Left colon (tissue), 2 donors: ENCODE measurements at places on chromosomes 1 and 21. TPM values are rescaled to one million over a fixed set of nuclear protein-coding genes. Genes with fewer than 3 reads are reported as not detected.
A peak's percentile ranks its signal among the peaks of the same experiment; 100 is the strongest.

Gene PRAMEF14
- not detected for total RNA-seq

DNA sequence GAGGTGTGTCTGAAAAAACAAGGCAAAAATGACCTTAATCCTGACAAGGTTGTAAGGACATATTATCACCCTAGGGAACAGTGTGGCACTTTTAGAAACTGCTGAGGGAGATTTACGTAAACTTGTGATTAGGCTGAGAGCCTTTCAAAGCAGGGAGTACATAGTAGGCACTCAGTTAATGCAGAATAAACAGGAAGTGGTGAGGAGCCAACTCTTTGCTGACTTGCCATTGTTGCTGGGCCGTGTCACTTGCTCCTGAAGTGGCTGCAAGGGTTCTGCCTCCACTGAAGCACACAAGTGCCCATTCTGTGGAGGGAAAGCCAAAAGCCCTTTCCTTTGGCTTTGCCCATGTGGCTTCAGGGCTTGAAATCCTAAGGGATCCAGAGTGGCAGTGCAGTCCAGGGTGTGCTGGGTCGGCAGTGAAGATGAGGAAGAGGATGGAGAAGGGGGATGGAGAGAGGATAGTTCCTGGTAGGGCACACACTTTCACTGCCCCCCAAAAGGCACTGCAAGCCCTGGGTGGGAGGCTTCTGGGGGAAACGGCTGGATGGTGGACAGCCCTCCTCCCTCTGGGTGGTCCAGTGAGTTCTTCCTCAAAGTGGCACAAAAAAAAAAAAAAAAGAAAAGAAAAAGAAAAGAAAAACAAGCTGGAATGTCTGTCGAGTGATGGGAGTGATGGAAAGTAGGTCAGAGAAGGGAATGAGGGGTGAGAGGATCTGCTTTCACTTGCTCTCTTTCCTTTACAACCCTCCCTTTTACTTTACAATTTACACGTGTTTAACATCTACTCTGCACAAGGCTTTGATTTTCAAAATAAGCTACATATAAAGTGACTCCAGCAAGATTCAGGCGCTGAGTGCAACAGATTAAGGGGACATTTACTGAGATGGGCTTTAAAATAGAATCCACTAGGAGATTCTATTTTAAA is 13.7 kb upstream of the RHEX start:
- no peak for DNase-seq

GRCh38 chr21:20527731-20528460 is 470.3 kb upstream of the NCAM2 start:
- no peak for DNase-seq

DNA sequence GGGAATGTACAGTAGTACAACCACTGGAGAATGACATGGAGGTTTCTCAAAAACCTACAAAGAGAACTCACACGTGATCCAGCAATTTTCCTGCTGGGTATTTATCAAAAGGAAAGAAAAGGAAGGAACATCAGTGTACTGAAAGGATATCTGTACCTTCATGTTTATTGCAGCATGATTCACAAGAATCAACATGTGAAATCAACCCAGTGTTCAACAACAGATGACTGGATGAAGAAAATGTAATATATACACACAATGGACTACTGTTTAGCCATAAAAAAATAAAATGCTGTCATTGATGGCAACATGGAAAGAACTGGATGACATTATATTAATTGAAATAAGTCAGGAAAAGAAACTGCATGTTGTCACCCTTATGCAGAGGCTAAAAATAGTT is 19.0 kb upstream of the CYP4A11 start:
- DNase-seq: no peak

GRCh38 chr1:245870698-245871097 is 636.4 kb downstream of the SMYD3 start:
- DNase-seq: no peak

- DNase-seq: no peak
Measured at GRCh38 chr1:179810367-179810715, 67.2 kb downstream of the FAM163A start.

DNA sequence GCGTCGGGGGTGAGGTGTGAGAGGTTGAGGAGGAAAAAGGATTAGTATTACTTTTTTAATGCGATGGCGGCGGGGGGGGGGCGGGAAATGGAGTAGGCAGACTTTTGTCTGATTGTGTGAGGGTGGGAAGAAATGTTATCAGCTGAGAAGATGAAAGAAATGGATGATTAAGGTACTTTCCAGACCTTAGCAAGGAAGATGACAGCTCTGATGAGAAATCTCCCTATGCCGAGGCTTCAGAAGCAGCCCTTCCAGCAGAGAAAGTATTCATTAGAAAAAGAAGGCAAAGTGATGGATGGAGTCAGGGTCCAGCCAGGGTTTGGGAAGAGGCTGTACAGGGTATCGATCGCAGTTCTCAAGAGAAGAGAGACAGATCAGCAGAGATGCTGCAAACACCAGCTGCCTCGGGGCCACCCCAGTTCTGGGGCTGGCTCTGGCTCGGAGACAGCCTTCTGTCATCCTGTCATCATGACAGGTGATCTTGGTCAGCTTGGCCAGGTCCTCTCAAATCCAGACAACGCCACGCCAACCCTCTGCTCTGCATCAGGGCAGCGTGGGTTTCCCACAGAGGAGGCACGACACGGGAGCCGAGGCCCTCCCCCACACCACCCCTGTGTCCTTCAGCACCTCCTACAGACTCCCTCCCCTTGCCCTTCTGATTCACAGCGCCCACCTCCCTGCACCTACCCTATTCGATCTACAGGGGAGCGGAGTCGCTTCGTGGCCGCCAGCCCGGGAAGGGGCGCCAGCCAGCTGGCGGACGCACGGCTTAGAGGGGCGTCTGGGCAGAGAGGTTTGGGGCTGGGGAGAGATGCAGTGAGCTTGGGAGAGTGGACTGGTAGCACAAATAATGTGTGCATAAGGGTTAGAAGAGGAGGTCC is 674 bp upstream of the ATXN7L2 start:
- DNase-seq: no peak

GRCh38 chr1:20124456-20125057 is 5.2 kb upstream of the PLA2G2D start:
- peak; percentile 36 for DNase-seq

Gene UCK2
- 57.8 TPM for total RNA-seq

Gene PLA2G2A
- 795 TPM for total RNA-seq

Gene PRAMEF20
- not detected for total RNA-seq

DNA sequence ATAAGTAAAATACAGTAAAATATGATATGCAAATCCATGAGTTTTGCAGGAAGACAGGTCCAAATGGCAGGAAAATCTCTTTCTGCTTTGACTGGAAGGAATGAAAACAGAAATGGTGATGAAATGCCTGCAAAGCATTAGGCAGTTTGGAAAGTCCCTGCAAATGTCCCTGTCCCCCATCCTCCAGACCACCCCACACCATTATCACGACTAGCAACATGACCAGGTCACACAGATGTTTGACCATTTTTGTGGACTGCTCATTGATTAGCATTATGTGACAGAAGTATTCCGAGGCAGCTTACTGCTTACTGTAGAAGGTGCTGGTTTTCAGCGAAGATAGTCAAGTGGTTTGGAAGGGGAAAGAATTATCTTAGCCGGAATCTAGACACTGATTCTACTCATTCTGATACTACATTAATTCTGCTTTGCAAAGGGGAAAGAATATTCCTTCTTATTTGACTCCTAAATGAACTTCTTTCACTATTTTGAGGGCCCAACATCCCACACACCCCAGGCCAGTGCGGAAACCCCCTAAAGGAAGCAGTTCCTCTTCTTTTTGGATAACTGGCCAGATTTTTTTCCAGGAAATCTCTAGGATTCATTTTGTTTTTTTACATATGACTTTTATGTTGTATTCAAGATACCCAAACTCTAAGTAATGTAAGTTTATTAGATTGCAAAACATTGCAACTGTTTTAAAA is 9.5 kb upstream of the CR2 start:
- DNase-seq: no peak
